Peyer's patch (tissue), 4 donors: ENCODE measurements at places on chromosomes 4 and X. TPM values are rescaled to one million over a fixed set of nuclear protein-coding genes. Genes with fewer than 3 reads are reported as not detected.

DNA sequence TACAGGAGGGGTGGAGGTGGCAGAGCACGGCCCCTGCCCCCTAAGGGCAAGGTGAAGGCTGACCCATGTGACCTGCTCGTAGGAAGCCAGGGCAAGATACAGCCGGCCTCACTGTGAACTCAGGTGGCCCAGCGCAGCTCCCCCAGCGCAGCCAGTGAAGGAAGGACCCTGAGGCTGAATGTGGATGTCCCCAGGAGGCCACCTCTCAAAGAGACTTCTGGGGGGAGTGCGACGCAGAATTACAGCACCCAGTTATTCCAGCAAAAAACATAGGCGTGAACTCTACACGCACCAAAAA is 52.6 kb downstream of the ZFYVE28 start:
- no peak overlapping the region for H3K27ac ChIP-seq
- DNase-seq, result no peak
- H3K4me1 ChIP-seq, result no peaks in the 10 kb centered on the region
- H3K36me3 ChIP-seq, result no peaks in the 10 kb centered on the region

The SSX4B gene
- total RNA-seq, result not detected

The GYG2 gene
- total RNA-seq, result 3.3 TPM

The MXRA5 gene
- 5.0 TPM for total RNA-seq

DNA sequence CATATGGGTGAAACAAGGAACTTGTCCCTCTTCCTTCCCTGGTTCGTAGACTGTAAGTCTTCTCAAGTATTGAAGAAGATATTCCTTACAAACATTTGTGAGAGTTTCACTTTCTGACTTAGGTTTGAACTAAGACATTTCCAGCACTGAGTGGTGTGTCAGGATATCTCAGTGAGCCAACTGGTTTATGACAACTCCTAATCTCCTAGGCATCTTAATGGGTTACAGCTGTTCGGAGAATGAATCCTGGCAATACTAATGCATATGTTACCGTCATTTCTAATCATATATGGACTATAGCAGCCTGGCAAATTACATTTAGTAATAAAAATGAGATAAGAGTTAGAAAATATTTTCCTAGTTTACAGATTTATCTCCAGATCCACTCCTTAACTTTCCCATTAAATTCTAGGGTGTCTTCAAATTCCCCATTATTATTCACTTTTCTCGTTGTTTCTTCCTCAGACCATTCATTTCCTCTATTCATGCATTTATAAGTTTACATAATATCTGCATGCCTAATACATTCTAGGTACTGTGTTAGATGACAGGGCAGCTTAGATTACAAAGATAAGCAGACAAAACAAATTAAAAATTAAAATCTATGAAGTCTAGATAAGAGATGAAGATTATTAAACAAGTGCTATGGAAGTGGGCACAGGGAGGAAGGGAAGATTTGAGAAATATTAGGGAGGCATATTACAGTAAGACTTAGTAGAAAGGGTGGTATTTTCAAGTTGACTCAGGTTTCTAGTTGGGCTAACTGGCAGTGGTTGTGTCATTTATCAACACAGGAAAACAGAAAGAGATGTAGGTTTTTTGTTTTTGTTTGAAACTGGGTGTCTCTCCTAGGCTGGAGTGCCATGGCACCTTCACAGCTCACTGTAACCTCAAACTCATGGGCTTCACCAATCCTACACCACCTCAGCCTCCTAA is 173.9 kb downstream of the WDFY3 start:
- no peak overlapping the region for H3K4me3 ChIP-seq
- DNase-seq, result no peak
